ENCODE measurements at places on chromosomes 4 and X.
A peak's percentile ranks its signal among the peaks of the same experiment; 100 is the strongest.

GRCh38 chr4:19944251-19944650 lies 307.5 kb upstream of the SLIT2 start:
- DNase-seq, result no peak

DNA sequence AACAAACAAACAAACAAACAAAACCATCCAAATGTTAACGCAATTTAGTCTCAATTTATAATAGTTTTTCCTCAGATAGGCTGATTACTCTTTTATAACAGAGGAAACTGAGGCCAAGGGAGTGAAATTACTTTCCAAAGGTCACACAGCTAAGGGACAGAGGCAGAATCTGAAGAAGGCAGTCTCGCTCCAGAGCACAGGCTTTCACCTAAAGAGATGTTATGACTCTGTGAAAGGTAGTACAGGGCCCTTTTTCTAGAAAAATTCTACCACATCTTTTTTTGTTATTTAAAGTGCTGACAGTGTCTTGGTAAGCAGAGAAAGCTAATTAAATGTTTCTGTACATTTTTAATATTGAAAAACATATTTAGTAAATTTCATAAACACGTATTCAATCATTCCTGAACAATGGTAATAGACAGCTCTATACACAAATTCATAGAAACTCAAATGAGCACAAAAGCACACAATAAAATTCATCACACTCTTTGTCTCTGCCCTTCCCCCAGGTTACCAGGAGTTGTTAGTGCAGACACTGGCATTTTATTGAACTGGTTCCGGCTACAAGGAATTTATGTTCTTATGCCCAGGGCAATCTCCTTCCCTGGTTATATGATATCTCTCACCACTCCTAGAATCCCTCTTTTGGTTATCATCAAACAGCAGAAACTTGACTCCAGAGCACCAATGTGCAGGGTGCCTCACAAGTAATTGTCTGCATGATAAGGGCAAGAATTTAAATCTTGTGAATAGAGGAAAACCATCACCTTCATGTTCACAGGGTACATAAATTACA lies 7.7 kb upstream of the APBB2 start:
- peak; percentile 9 for DNase-seq

DNA sequence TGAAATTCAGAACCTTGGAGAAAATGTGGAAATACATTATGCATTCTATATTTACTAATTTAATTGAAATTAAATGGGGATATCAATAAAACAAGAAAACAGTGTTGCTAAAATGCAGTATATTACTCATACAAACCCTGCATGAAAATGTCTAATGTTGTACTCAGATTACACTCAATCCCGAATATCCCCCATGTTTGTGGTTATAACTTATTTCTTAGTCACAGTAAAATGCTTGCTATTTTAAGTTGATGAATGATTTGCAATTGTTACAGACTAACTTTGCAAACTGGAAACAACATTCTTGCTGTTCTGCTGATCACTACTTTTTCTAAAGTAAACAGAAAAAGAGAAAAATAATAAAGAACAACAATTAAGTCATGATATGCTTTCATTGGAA lies 33.1 kb upstream of the ANXA10 start:
- DNase-seq, result no peak

- no peak for DNase-seq
These were observed 469.0 kb downstream of the IDS start for GRCh38 chrX:149036086-149036485.

DNA sequence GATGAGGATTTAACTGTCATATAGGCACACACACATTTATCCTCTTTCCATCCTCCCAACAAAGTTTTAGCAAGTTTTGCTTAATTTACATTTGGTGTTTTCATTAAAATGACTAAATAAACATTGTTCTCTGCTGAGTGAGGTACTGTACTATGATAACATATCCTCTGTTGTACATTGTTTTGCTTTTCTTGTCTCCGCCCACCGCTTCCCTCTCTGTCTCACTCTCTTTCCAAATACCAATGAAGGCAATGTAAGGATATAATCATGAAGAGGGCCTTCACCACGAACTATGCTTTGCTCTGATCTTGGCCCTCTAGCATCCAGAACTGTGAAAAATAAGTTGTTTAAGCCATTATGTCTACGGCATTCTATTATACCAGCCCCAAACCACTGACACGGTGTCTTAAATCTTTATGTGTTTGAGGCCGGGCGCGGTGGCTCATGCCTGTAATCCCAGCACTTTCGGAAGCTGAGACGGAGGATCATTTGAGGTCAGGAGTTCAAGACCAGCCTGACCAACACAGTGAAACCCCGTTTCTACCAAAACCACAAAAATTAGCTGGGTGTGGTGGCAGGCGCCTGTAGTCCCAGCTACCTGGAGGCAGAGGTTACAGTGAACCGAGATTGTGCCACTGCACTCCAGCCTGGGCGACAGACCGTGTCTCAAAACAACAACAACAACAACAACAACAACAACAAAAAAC lies 65.3 kb downstream of the HPRT1 start:
- DNase-seq, result no peak

- DNase-seq, result no peak
These were observed 44.8 kb downstream of the SMARCA1 start for GRCh38 chrX:129478516-129478915.

DNA sequence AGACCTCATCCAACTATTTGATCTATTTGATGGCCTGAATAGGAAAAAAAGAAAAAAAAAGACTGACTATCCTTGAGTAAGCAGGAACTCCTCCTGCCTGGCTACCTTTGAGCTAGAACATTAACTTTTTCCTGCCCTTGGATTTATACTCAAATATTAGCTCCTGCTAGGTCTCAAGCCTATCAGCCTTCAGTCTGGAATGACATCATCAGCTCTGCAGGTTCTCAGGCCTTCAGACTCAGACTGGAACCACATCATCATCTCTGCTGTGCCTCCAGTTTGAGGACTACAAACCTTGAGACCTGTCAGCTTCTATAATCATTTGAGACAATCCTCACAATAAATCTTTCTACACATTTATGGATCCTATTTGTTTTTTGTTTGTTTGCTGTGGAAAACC lies 754.0 kb upstream of the SLIT2 start:
- no peak for DNase-seq

DNA sequence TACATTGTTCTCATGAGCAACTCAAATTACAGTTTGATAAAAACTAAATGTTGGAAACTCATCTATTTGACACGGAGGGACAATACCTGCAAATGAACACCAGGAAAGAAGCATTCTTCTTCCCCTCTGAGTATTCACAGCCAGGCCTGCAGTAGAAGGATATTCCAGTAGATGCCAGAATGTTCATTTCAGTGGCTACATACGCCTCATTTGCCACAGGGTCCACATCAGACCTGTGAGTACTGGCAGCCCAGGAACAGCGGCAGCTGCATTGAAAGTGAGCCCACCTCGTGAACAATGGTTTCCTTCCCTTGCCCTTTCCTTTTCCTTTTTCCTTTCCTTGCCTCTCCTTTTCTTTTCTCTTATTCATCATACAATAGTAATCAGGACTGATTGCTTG lies 81.1 kb upstream of the NEIL3 start:
- no peak for DNase-seq

DNA sequence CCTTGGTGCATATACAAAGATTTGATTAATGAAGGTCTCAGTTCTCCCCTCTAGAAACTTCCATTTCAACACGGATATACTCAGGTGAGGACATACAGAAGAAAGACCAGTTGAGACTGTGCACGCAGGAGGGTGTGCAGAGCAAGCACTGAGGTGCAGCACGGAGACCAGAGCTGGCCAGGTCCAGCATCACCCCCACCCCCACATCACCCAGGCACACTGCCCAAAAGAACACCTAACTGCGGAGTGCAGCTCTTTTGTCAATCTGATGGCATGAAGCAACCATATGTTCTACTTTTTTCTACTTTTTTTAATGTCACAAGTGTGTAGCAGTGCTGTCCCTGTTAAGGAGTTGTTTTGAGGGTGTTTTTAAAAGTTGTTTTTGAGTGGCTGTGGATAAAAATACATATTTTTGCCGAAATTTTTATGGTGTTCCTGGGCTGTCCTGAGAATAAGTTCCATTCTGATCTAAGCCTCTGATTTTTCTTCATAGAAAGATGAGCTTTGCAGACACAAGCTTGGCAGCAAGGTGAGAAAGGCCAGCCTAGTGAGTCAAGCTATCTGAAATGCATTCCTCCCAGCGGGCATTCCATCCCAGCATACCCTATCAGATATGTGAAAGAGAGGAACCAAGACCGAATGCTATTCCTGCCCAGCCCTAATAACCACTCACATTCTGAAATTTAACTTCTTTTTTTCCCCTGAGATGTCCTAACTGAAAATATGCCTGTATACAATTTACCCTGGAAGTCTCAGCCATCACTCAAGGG lies 173.7 kb downstream of the PTTG2 start:
- DNase-seq, result no peak

GRCh38 chr4:108980455-108981239 lies 217.8 kb upstream of the ETNPPL start:
- DNase-seq, result no peak

GRCh38 chrX:47523713-47524166 lies 37.3 kb upstream of the ARAF start:
- no peak for DNase-seq

GRCh38 chr4:140995058-140995457 lies 138.2 kb downstream of the RNF150 start:
- DNase-seq, result no peak

DNA sequence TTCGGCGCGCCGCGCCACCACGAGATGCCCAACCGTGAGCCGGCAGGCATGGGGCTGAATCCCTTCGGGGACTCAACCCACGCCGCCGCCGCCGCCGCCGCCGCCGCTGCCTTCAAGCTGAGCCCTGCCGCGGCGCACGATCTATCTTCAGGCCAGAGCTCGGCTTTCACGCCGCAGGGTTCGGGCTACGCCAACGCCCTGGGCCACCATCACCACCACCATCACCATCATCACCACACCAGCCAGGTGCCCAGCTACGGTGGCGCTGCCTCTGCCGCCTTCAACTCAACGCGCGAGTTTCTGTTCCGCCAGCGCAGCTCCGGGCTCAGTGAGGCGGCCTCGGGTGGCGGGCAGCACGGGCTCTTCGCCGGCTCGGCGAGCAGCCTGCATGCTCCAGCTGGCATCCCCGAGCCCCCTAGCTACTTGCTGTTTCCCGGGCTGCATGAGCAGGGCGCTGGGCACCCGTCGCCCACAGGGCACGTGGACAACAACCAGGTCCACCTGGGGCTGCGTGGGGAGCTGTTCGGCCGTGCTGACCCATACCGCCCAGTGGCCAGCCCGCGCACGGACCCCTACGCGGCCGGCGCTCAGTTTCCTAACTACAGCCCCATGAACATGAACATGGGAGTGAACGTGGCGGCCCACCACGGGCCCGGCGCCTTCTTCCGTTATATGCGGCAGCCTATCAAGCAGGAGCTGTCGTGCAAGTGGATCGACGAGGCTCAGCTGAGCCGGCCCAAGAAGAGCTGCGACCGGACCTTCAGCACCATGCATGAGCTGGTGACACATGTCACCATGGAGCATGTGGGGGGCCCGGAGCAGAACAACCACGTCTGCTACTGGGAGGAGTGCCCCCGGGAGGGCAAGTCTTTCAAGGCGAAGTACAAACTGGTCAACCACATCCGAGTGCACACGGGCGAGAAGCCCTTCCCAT lies 1.1 kb downstream of the ZIC3 start:
- no peak for DNase-seq

GRCh38 chr4:27318740-27319139 lies 458.1 kb downstream of the STIM2 start:
- DNase-seq, result no peak

- DNase-seq, result no peak
These were observed 311.1 kb upstream of the SLC7A11 start for GRCh38 chr4:138553001-138553845.

DNA sequence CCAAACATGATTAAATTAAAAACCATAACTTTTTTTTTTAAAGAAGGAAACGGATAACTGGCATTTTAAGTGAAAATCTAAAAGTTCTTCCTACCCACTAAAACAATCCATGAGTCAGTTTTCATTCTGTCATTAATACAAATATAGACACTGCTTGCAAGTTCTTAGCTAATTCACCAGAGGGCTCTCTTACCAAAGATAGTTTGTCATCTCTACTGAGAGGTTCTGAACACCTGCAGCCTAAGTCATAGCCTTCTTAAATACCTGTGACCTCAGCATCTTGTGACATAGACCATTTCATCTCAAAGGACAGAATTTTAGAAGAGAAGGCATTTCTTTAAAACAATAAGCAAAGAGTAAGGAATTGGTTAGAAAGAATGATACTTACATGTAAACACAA lies 65.3 kb upstream of the FAM120C start:
- peak; percentile 0 for DNase-seq

DNA sequence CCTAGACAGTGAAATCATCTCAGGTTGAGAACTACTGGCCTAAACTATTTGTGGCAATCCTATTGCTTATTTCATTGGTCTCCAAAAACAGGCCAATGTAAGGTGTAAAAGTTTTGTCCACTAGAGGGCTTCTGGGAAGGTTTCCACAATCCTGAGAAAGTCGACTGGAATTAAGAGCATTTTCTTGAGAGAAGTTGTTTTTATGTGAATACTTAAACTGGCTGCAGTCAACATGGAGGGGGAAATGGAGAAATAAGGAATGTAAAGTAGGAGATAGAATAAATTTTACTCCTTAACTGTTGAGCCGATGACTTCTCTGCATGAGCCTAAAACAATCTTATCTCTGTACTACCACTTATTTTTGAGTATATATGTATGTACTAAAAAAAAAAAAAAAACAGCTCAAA lies 11.0 kb upstream of the EIF4E start:
- peak; percentile 2 for DNase-seq

DNA sequence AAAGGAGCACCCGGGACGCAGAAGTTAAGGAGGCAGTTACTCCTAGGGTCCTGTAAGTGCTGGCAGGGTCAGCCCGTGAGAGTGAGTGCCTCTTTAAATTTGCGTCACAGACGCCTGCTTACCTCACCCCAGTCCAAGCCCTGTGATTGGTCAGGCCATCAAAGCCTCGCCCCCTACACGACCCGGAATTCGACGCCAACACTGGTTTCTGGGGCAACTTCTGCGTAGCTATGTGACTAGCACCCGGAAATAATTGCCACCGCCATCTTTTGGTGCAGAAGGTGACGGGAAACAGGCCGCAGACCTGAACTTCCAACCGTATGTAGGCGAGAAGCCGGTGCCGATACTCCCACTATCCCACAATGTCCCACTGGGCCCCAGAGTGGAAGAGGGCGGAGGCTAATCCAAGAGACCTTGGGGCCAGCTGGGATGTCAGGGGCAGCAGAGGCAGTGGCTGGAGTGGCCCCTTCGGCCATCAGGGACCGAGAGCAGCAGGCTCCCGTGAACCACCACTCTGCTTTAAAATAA lies at the start of gene DDX53:
DDX53 (plus strand) TSS at position 265 of the 528 bp plus-strand sequence; CDS start at position 363, 98 bp downstream.
- DNase-seq, result no peak

DNA sequence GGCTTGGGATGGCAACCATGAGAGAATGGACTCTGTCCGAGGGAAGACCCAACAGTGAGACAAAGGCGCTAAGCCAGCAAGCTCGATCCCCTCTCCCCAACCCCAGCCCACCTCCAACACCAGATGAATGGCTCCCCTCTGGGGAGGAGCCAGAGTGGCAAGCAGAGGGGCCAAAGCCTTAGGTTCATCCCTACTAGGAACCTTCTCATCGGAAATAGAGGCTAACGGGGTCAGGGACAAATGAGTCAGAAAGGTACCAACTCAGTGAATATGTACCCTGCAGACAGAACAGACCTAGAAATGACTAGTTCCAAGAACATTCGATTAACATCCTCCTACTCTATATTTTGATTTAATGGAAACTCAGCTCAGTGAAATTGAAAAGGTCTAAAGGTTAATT lies 73.9 kb downstream of the NSG1 start:
- no peak for DNase-seq

- no peak for DNase-seq
These were observed 32.4 kb downstream of the PPM1K start for GRCh38 chr4:88251924-88252323.

All from NCI-H526 (cell line).